ENCODE measurements at places on chromosomes 3 and 15. TPM values are rescaled to one million over a fixed set of nuclear protein-coding genes. Genes with fewer than 3 reads are reported as not detected.

Gene SLC9C1
- total RNA-seq, result not detected

DNA sequence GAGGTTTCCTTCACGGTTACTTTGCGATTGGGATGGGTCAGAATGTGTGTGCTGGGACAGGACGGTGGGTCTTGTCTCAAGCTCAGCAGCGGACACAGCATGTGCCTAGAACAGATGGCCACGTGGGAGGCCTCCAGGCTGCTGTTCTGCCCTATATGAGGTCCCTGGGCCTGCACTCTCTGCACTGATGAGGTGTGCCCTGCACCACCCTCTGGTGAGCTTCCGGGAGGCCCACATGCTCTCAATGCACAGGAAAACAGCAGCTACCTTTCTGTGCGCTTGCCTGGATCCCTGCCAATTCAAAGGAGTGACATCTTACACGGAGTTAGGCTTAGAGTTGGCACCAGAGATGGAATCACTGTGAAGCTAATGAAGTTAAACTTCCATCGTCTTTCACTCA is 59.8 kb downstream of the BOC start:
- no peak for ATAC-seq

- no peak for ATAC-seq
Measured at GRCh38 chr3:66567077-66567476, 66.3 kb upstream of the LRIG1 start.

GRCh38 chr3:32996755-32997091 is 45.3 kb downstream of the CCR4 start:
- ATAC-seq, result no peak

Gene RLBP1
- not detected for total RNA-seq

GRCh38 chr3:117404141-117404540 is 694.6 kb downstream of the TUSC7 start:
- ATAC-seq, result no peak

- ATAC-seq, result no peak
Measured at GRCh38 chr3:106842151-106842550, 535.1 kb upstream of the CCDC54 start.

All from activated T-helper 17 cell treated with anti-CD3 and anti-CD28 coated beads, Interleukin-2, amount 50 U/mL, for 72 hours (primary cell).